CD4-positive, alpha-beta T cell treated with Interleukin-17A for 4 hours (primary cell): ENCODE measurements at places on chromosomes 6 and 20.

DNA sequence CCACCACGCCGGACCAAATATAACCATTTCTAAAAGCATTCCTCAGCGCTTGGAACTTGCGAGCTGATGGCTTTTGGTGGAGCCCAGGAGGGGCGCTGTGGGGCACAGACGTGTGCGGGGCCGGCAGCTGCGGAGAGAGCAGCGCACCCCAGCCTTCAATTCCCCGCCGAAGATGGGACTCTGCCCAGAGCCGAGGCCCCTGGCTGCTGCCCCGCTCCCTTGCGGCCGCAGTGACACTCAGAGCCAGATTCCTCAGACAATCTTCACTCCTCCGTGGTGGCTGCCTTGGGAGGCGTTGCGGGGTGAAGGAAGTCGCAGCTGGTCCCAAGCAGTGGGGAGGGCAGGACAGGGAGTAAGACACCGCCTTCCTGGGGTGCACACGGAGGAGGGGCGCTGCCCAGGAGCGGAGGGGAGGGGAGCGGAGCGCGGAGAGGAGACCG, 87.7 kb downstream of the TMEM242 start:
- peak; percentile 73 for DNase-seq

DNA sequence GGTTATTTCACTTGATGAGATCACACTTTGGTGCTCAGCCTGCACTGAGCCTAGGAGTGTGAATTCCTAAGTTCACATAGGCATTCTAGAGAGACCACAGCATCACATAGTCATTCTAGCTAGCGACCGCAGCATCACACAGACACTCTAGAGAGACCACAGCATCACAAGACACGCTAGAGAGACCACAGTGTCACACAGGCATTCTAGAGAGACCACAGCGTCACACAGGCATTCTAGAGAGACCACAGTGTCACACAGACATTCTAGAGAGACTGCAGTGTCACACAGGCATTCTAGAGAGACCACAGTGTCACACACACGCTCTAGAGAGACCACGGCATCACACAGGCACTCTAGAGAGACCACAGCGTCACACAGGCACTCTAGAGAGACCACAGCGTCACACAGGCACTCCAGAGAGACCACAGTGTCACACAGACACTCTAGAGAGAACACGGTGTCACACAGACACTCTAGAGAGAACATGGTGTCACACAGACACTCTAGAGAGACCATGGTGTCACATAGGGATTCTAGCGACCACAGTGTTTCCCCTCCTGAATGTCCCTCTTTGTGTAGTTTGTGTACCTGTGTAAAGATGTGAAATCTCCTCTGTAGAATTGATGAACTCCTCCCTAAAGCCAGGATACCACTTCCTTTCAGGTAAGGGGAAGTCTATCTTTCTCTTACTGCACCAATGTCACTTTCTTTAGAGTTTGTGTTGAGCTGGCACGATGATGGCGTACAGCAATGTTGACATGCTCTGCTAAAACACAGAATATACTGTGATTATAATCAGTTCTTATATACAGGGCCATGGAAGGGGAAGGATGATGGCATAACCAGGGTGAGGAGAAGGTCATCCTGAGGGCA, 169.4 kb downstream of the ZDHHC14 start:
- peak; percentile 11 for DNase-seq

DNA sequence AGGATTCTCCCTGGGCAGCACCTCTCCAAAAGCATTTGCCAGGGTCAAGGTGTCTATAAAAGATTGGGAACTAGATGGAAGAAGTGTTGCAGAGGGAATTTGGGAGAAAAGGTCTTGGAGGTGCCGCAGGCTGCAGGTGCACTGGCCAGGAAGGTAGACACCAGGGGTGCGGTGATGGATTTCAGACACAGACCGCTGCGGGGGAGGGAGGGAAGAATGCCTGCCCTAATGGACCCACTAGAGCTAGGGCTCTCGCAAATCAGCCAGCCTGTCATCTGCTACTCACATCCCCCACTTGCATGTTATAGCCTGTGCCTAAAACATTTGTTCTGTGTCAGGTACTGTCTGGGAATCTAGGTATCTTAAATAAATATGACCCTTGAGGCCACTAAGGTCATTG, 193.6 kb upstream of the SLC24A3 start:
- DNase-seq, result no peak

DNA sequence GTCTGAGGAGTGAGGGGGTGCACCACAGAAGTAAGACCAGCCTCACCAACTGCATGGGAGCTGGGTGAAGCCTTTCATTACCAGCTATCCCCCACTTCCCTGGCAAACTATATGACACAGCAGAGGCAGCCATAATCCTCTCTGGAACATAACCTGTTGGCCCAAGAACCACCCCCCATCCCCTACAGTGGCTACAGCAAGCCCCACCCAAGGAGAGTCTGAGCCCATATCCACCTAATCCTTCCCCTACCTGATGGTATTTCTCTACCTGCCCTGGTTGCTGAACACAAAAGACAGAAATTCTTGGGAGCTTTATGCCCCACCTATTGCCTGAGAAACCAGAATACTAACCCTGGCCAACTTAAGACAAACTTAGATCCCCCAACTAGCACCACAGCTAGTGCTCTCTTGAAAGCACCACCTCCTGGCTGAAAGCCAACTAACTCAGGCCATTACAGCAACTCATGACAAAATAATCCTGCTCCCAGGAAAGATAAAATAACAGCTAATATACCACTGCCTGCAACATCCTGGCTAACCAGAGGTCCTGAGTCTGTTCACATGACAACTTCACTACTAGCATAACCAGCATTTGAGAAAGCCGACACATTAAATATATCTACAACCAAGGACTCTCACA, 11.2 kb downstream of the RNGTT start:
- no peak for DNase-seq

DNA sequence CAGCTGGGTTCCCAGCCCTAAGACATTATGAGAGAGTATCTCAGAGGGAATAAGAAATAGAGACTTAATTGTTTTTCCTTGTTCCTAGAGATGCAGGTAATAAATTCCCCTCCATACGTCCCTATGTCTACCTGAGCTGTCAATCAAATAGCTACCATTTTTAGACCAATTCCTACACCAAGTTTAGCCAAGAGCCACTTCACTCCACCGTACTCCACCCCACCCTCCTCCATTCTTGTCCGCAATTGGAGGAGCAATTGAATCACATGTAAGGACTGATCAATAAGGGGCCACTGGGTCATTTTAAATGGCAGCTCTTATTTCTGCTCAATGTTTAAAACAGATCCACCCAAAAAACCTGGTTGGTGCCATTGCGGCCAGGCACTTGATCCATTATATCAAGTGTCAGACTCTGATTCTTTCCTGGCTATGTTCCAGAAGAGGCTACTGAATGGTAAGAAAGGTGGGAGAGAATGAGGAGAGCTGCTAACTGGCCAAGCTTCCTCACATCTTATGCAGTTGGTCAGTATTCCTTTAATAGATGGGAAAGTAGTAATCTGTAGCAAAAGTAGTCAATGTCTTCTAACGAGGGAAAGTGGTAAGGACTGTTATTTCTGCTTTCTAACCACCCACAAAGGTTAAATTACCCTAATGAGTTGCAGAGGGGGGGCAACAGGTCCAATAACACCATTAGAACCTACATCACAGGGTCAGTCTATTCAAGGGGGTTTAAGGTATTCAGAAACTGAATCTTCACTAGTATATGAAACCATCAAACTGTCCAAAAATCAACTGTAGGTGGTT, 34.1 kb downstream of the ARHGAP18 start:
- no peak for DNase-seq

DNA sequence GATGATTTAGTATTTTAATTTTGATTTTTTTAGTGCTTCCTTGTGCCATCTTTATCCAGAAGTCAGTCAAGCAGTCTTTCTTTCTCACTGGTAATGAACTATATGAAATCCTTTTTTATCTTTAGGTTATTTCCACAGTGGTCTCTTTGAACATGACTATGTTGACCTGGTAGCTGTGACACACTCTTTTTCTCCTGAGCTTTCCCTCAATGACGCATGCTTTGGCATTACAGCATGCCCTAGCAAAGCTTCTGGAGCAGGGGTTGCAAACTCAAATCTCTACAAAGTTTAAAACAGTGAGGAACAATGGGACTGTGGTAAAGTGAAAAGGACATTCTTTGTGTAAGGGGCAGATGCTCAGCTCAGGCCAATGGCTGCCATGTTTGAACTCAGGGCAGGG, 4.5 kb upstream of the PLAGL1 start:
- DNase-seq, result no peak

DNA sequence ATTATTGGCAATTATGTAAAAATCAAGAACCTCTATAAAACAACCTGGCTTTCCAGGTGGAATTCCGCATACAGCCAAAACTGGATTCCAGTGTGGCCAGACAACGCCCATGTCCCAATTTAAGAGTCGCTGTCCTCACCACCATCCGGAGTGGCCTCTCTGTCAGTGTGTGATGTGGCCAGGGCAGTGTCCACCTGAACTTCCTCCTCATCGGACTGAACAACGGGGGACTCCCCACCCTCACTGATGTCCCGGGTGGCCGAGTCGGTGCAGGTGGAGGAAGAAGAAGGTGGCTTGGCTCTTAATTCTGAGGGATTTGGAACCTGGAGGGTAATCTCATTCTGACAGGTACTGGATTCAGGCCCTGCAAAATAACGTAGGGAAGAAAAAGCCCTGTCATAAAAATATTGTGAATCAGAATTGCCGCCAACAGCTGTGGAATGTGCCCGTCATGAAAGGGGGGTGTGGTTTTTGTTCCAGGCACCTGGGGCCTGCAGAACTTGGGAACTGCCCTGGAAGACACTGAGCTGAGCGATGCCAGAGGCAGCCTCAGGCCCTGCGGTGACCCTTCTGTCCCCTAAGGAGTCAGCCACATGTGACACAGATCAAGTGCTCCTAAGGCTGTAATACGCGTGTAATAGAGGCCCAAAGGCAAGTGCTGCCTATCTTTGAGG, 139.8 kb downstream of the DTNBP1 start:
- DNase-seq, result no peak

- no peak for DNase-seq
These were observed 253.8 kb upstream of the RIN2 start for GRCh38 chr20:19504251-19504650.

DNA sequence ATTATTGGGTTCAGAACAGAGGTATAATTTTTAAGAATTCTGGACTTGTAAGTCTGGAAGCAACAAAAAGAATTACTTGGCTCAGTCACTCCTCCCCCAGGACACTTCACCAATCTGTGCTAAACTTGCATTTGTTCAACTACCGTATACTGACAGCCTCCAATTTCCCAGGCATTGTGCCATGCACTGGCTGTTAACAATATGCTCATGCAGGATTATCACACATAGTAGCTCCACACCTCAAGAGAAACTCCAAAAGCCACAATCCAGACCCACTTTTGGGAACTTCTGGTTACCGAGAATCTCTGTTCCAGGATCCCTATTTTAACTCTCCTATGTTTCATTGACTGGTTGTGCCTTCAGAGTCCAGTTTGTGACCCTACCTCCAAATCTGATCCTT, 7.7 kb downstream of the ADGRF1 start:
- DNase-seq, result no peak

- no peak for DNase-seq
These were observed 252.4 kb downstream of the GMDS start for GRCh38 chr6:1993042-1993441.

- DNase-seq, result no peak
These were observed 112.2 kb downstream of the TASP1 start for GRCh38 chr20:13526551-13526950.
